Hematopoietic multipotent progenitor cell treated with erythropoietin and hydrocortisone succinate and interleukin-3 and kit ligand, for 4 days (in vitro differentiated cells): ENCODE measurements at places on chromosomes 1 and 21.

DNA sequence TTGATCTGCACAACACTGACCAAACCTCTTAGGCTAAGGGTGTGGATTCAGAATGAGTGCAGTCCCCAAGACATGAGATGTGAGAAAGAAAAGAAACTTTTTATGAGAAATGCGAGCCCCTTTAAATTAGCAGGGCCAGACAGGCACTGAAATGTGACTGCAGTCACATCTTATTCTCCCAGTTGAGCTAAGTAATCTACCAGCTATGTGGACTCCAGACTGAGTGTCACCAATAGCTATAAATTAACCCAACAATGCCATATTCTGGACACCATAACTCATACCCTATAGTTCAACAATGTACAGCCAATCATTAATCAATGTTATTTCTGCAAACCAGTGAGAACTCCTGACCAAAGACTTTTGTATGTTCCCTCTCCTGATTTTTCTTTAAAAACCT, 153.2 kb downstream of the COQ8A start:
- no peak for DNase-seq

- DNase-seq, result no peak
Observed at GRCh38 chr1:29856340-29857114, 620.2 kb downstream of the PTPRU start.

GRCh38 chr1:167118188-167118587, 24.3 kb downstream of the STYXL2 start:
- no peak for DNase-seq

DNA sequence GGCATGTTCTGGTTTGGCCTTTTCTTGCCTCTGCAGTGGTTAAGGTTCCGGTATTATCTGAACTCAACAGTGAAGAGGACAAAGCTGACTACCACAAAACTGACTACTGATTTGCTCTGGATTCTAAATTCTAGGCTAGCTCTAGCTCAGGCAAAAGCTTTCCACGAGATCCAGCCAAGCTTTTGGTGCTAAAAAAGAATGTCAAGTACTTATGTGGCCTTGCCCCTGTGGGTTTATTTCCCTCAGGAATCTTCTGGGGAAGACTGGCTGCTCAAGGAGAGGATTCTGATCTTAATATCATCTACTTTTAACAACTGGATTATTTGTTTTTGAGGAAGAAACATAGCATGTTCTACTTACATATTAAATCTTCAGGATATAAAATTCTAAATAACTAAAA, 26.1 kb upstream of the MTMR11 start:
- DNase-seq, result no peak

DNA sequence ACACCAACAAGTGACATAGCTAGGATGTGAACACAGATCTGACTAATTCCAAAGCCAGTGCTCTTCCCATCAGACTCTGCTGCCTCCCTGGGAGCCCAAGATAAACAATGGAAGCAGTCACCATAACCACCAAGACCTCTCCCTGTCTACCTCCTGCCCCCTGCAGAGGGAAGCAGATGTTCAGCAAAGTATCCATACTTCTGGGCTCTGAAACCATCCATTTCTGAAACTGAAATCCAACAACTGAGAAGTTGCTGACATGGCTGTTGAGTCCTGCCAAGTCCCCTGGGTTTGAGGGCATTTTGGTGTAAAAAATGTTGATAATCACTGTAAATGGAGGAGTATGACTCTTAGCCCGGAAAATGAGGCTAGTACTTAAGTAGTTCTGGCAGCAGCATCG, 102.1 kb downstream of the TYW3 start:
- no peak for DNase-seq

GRCh38 chr1:54506594-54506993, 41.4 kb upstream of the ACOT11 start:
- DNase-seq, result no peak

DNA sequence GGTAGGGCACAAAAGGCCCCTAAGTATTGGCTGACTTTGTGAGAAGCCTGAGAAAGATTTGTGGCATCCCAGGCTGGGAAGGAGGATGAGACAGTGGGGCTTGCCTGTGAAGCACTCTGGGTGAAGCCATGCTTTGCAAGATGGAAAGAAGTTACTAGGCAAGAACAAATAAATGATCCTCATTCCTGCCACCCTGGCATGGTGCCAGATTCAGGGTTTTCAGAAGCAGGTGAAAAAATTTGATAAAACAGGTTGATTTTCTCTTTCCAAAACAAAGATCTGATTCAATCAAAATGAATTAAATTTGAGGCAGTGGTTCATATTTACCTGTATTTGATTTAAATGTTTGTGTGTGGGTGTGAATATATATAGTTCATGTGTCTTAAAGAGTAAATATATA, 386.9 kb upstream of the PROX1 start:
- DNase-seq, result no peak

DNA sequence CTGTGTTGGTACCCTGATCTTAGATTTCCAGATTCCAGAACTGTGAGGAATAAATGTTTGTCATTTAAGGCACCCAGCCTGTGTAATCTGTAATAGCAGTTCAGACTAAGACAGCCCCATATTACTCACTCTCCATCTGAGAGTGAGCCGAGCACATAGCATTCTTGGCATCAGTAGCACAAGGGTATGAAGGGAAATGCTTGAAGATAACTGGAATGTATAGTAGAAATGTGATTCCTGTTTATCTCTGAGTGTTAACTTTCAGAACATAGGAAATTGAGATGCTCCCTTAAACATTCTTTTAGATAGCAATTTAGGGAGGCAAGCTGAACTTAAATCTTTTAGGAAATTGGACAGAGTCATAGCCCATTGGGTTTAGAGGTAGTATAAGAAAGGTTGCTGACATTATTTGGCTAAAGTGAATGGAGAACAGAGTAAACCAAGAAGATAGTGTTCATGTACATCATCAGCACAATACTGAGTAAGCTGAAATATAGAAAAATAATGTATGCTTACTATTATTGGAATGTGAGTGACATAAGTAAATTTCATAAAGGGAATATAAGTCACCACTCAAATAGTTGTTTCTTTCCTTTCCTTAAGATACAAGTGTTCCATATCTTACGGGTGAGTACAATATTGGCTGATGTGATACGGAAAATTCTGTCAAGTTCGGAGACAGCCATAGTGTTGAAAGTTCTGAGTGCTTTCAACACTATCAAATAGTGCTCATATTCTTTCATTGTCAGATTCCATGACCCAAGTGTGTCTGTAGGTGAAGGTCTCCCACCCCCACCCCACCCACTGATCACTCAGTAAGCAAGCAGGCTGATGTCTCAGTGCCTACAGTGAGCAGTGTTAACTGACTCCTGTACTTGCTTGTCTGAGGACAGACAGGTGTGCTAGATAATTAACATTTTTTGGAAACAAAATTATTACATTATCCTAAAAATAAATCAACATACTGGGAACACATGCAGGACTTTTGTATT, 73.7 kb downstream of the LRRC8D start:
- peak; percentile 42 for DNase-seq

DNA sequence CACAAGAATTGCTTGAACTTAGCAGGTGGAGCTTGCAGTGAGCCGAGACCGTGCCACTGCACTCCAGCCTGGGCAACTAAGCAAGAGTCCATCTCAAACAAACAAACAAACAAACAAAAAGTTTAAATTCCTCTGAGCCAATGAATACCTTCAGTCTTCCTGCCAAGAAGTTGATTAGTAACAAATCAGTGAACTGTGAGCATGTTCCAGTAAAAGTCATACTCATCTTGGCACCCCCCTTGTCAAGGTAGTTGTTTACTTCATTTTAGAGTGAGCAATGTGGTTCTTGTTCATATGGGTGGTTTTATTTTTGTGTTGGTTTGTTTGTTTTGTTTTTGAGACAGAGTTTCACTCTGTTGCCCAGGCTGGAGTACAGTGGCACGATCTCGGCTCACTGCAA, 18.0 kb upstream of the SLC2A7 start:
- DNase-seq, result no peak

GRCh38 chr1:116586741-116587143, 15.9 kb upstream of the CD58 start:
- DNase-seq, result no peak

DNA sequence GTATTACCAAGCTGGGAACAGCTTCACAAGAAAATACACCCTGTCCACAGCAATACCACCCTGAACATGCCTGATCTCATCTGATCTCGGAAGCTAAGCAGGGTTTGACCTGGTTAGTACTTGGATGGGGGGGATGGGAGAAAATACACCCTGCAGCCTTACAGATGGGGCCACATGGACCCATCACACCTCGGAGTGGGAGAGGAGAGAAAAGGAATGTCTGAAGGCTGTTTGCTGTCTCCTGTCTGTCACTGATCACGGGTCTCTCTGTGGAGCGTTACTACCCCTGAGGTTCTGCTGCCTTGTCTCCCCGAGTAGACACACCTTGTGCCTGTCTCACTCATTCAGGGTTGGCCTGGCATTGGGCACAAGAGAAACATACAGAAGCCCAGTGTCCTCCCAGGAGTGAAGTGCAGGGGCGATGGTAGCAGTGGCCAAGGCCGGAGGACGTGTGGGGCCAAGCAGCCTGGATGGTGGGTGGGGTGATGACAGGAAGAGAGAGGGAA, 48.0 kb downstream of the TEX35 start:
- no peak for DNase-seq

GRCh38 chr1:20199840-20200239, 13.5 kb upstream of the PLA2G2C start:
- DNase-seq, result no peak

DNA sequence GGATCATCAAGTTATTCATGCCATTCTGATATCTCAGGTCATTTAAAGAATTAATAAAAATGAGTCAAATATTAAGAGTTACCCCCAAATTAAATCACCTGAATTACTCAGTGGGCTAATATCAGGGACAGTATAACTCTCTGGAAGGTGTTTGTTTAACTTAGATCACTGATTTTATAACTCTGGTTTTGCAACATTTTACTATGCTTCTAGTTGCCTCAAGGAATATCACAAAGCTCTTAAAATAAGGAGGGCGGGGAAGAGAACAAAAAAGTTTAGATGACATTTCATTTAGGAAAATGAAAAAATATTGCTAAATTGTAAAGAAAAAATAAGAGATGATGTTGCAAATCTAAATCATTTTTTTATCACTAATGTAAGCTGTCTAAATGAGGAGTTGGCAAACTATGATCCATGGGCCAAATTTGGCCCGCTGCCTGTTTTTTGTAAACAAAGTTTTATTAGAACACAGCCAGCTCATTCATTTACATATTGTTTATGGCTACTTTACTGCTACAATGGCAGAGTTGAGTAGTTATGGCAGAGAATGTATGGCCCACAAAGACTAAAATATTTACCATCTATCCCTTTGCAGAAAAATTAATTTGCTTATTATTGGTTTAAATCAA, 31.9 kb upstream of the SLC19A2 start:
- no peak for DNase-seq

DNA sequence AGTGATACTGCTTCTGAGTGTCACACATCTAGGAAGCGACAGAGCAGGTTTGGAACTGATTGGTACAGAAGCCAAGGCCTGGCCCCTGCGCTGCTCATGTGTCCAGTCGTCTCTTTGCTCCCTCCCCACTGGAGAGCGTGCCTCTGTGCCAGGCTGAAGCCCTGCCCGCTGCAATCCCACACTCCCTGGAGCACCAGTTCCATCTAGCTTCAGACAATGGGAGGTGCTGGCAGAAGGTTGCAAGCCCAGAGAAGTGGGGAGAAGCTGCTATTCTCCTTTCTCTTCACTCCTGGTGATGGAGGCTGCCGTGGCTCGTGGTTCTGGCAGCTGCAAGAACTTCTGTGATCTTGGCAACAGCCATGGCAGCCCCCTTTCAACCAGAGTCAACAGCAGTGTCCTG, 250.9 kb downstream of the MATN1 start:
- no peak for DNase-seq

GRCh38 chr1:18938707-18939070, 17.8 kb downstream of the IFFO2 start:
- DNase-seq, result peak; percentile 59

- no peak for DNase-seq
Observed at GRCh38 chr21:39103689-39104088, 79.6 kb downstream of the PSMG1 start.

- no peak for DNase-seq
Observed at GRCh38 chr1:112536561-112536960, 27.8 kb downstream of the WNT2B start.

GRCh38 chr1:64323054-64323453, 119.6 kb downstream of the UBE2U start:
- DNase-seq, result no peak

DNA sequence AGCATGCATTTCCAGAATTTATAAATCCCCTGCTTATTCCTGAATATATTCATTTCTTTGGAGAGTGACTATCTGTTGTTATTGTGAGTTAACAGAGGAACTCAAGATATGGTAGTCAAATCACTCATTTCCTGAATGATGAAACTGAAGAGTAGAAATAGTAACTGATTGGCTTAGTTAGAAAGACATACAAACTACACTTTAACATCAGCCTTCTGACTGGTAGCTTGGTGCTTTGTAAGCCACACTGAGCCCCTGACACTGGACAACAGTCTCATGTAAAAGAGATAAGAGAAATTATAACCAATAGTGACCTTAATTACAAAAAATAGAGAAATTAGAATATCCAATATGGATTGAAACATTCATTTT, 4.8 kb downstream of the GBP7 start:
- DNase-seq, result no peak

DNA sequence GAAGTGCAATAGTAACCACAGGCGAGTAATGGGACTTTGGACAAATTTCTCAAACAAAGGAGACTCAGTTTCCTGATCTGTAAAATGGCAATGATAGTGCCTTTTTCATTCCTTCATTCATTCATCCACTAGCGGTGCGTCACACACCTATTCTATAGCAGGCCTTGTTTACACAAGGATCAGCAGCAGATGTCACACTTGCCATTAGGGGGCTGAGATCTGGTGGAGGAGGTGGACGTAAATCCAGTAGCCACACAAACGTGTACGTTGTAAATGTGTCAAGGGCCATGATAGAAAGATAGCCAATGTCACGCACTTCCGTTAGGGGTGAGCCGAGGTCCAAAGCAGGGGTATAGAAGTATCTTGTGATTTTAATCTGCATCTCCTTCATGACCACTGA, 34.2 kb downstream of the SERINC2 start:
- DNase-seq, result no peak

- no peak for DNase-seq
Observed at GRCh38 chr1:224541901-224542630, 74.1 kb upstream of the CNIH3 start.

GRCh38 chr1:203764105-203765028, 616 bp upstream of the LAX1 start:
- DNase-seq, result no peak

- DNase-seq, result peak; percentile 72
Observed at GRCh38 chr1:111441573-111442192, 7.4 kb downstream of the WDR77 start.

- no peak for DNase-seq
Observed at GRCh38 chr1:220301630-220302029, 29.4 kb upstream of the RAB3GAP2 start.

- DNase-seq, result peak; percentile 55
Observed at GRCh38 chr1:28668956-28669723, 556 bp downstream of the GMEB1 start.
